Hematopoietic multipotent progenitor cell treated with erythropoietin and hydrocortisone succinate and interleukin-3 and kit ligand, for 8 days (in vitro differentiated cells): ENCODE measurements at places on chromosomes 3 and 15.

- DNase-seq: no peak
Observed at GRCh38 chr3:113097960-113098447, 107.2 kb downstream of the GTPBP8 start.

GRCh38 chr3:172520301-172520831 is 2.9 kb downstream of the TNFSF10 start:
- peak; percentile 33 for DNase-seq

- peak; percentile 70 for DNase-seq
Observed at GRCh38 chr3:122679882-122680474, 661 bp upstream of the PARP14 start.

GRCh38 chr15:93312891-93313486 is 224.0 kb upstream of the RGMA start:
- no peak for DNase-seq

GRCh38 chr3:106204160-106204868 is 335.5 kb upstream of the CBLB start:
- no peak for DNase-seq

DNA sequence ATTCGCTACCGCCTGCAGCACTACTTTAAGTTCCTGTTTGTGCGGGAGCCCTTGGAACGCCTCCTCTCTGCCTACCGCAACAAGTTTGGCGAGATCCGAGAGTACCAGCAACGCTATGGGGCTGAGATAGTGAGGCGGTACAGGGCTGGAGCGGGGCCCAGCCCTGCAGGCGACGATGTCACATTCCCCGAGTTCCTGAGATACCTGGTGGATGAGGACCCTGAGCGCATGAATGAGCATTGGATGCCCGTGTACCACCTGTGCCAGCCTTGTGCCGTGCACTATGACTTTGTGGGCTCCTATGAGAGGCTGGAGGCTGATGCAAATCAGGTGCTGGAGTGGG is 995 bp downstream of the CHST14 start:
- DNase-seq: peak; percentile 28

GRCh38 chr15:42138968-42139386 is 17.5 kb downstream of the PLA2G4F start:
- DNase-seq: no peak

DNA sequence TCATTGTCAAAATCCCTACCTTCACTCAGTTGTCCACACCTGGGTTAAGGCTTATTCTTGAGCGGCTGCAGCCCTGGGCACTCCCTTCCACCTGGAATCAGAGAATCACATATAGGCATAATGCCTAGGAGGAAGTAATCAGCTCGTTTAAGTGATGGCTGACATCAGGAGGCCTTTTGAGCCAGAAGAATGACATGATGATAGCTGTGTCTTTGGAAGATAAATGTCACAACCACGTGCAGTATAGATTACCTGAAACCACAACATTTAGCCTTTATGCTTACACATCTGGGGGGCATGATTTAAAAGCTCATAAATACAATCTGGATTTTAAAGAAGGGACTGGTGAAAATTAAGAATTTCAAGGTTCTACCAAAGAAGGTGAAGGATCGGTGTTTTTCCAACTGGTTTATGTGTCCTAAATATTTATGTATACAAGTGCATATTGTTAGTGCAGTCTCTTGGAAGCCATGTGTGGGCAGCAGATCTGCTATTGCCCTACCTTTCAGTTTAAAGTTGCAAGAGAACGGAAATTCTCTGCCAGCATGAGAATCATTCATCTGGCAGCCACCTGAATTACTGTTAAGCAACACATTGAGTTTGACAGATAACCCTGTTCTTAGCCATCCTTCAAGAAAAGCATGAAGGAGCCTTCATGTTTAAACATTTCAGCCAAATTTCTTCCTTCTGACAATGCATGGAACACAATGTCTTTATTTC is 163.4 kb upstream of the NR2E3 start:
- DNase-seq: no peak

DNA sequence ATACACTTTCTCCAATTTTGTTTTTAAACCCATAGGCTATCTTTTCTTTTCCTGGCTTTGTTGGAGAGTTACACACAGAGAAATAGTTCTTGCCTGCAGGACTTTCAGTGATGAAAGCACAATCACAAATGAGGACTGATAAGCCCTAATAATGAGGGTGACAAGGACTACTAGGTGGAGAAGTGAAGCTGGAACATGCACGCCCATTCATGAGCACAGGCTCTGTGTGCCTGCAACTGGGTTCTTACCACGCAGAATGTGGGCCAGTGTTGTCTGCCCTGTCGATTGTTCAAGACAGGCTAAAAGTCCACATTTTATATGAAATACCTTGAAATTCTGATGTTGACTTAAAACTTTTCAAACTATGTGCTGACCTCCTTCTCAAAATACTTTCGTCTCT is 162.3 kb upstream of the STRIT1 start:
- DNase-seq: no peak

DNA sequence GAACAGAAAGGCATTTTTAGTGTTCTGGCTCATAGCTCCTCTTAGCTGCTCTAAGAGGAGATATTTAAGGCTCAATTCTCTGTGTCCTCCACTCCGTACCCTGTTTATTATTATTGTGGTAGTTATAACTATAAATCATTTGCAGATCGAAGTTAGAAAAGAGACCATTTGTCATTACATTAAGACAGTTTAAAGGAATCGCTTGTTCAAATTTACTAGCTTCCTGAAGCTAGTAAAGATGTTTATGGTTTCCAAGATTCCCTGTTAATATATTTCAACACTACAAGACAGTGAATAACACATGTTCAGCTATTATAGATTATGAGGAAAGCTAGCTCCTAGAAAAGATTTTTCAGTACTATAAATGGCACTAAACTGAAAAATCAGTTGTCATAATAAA is 12.6 kb downstream of the ATXN7 start:
- no peak for DNase-seq

- no peak for DNase-seq
Observed at GRCh38 chr3:113894927-113895326, 52.9 kb upstream of the ZDHHC23 start.

DNA sequence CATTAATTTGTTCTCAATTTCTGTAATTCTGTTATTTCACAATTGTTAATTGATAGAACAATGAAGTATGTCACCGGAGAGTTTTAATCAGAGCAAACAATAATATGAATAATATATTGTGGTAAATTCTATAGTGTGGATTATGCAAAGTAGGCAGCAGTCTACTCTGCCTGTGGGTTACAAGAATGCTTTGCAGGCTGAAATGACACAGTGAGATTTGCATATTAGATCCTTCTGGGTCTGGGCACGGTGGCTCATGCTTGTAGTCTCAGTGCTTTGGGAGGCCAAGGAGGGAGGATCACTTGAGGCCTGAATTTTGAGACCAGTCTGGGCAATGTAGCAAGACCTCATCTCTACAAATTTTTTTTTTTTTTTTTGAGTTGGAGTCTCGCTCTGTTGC is 12.5 kb downstream of the COPG1 start:
- no peak for DNase-seq

DNA sequence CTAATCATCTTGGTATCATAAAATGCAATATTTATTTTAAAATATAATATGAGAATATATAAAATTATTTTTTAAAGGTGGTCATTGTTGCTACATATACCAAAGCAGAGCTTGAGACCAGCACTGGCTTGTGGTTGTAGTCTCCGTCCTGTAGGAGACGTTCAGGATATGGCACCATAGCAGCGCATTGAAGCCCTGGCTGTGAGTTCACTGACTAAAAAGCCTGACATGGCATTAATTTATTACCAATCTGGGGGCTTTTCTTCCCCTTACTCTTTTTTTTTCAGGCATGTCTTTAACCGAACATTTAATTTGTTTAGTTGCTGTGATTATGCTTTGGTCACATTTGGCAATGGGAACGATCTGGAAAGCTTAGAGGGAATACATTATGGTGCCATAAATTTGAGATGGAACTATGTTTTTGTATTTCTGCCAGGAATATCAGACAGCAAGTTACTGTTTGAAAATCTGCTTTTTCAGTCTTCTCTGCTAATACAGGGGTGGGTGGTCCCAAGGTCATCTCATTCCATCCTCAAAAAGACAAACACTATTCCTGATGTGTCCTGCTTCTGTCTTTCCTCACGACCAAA is 108.5 kb downstream of the ZIC4 start:
- no peak for DNase-seq

- no peak for DNase-seq
Observed at GRCh38 chr3:134253475-134254226, 3.0 kb upstream of the RYK start.

GRCh38 chr15:48590723-48591122 is 54.8 kb downstream of the FBN1 start:
- peak; percentile 97 for DNase-seq

DNA sequence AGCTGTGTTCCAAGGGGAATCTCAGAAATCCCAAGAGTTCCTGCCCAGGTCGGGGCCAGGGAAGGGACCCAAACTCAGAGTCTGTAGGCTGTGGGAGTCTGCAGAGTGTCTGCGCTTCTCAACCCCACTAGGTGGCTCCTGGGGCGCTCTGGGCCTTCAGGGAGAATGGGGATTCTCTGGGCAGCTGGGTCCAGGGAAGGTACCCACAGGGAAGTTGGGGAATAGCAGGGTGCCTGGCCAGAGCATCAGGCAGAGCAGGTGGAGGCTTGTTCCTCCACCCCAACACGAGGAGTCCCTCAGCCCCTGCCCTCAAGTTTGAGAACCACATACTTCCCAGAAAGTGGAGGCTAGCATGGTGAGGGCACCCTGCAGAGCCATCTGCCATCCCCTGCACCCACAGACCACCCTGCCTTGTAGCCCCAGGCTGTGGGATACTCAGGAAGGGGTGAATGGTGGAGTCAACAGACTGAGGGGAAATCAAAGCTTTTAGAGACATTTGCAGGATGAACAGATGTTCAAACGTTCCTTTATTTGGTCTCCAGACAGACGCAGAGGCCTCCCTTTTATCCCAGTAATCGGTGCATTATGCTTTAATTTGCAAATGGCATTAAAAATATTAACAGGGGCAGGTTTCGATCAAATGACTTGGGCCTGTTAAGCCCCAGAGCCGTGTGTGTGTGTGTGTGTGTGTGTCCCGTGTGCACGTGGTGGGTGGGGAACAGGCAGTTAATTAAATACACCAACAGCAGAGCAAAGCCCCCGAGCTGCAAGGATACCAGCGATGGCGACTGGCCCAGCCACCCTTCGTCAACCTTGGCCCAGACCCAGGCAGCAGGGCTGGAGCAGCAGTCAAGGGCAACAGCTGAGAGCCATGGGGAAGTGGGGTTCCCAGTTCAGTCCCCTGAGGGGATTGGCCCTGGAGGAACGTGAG is 57.7 kb downstream of the DNAJB8 start:
- no peak for DNase-seq

DNA sequence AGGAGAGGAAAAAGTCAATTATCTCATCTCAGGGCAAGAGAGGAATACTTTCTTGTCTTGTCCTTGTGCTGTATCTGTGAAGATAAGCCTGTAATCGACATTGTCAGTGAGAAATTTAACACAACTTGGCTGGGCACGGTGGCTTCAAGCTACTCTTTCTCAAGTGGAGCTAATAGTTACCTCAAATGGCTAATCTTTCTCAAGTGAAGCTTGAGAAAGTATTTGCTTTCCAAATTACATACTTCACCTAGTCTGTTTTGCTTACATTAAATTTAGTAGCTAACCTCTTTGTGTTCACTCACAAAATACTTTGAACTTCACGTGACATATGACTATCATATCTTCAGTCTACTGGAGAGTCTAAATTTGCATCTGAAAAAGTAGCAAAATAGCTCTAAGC is 48.3 kb upstream of the B3GALNT1 start:
- DNase-seq: no peak

DNA sequence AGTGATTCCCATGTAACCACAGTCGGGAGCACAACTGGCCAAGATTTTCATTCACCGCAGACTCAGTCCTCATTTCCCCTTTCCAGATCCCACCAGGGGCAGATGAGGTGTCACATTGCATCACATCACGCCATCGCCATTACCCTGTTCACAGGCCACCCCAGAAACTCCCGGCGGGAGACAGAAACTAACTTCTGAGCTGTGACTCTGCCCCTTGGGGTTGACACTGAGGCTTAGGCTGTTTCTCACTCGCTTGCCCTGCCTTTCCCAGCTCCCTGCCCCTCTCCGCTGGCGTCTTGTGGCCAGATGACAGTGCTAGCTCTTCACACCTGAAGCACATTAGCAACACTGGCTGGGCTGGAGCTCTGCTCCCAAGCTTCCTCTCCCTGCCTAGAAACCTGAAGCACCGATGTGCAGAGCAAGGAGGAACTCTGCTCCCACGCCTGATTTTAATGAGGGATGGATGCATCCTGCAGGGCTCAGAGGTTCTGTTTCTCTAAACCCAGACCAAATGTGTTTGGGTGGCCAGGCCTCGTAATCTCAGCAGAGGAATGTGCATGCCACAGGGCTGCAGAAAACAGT is 88.8 kb upstream of the CTDSPL start:
- DNase-seq: no peak

DNA sequence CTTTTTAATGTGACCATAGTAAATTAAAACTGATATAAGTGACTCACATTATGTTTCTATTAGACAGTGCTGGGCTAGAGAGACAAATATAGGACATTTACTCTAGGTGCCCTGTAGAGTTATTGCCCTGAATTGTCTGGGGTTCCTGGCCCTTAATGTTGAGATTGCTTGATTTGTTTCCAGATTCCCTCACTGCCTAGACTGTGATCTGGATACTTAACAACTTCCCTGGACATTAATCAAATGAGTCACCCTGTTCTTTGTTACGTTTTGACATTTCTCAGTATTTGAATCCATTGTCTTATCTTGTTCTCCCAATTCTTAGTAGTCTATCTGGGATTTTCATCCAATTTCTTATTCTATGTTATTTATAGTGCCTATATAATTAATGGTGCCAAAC is 65.8 kb downstream of the DTWD1 start:
- DNase-seq: no peak

DNA sequence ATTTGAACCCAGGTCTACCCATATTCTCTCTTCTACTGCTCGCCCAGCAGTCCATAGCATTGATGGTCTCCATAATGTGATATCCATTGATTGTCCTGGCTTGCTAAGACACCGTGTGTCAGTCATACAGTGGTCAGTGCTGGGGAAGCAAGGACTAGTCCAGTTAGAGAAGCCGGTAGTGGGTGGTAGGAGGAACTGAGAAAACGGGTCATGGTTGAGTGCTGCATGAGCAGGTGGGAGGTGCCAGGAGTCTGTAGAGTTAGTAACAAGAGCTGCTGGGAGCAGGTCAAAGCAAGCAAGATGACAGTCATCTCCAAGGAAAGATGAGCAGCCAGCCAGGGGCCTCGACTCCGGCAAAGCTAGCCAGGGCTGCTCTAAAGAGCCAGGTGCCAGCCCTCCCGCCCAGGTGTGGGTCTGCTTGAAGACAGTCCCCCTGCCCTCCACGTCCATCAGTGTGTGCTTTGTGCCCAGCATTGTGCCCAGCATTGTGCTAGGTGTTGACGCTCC is 29.5 kb upstream of the USP3 start:
- DNase-seq: no peak
